Nucleus accumbens (tissue), 56 donors: ENCODE measurements at places on chromosomes 6 and 20.

DNA sequence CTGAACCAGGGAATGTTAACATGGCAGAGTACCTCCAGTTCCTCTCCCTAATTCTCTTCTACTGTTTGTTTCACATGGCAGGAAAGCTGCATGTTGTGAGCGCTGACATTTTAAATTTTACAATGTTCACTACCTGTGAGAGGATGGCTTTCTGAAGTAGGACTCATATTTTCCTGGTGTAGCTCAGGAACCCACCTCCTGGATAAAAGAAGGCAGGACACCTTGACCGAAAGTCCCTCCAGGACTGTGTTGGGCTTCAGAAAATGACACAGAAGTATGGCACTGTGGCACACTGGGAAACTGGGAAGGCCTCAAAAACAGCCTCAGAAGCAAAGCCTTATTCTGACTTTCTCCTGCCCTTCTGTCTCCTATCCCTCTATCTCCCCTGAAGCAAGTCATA lies 33.3 kb downstream of the PTPRK start:
- DNase-seq = no peak

- no peak for DNase-seq
Measured at GRCh38 chr20:31566658-31567379, 38.3 kb upstream of the ID1 start.

GRCh38 chr6:145789443-145789842 lies 25.2 kb downstream of the FBXO30 start:
- no peak for DNase-seq

DNA sequence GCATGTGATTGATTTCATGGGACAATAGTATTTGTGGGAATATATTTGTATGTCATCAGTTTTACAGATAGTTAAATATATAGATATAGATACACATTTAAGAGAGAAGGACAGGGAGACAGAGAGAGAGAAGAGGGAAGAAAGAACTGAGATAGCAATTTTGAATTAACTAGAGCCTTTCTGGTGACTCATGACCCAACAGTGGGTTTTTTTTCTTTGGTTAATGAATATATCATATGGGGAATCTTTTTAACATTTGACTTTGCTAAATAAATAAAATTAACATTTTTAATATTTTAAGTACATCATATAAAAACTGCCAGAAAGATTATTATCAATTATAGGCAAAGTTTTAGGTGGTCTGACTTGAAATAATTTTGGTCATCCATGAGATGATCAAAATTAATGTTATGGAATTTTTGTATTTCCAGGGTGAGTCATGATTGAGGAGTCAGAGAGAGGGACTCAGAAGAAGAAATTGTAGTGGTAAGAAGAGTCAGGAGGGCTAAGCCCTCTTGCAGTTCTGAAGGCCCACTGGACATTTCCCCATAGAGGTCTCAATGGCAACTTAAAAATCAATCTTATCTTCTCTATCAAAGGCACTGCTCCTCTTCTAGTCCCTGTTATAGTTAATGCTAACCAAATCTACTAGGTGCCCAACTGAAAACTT lies 508.1 kb upstream of the MAP3K7 start:
- no peak for DNase-seq

DNA sequence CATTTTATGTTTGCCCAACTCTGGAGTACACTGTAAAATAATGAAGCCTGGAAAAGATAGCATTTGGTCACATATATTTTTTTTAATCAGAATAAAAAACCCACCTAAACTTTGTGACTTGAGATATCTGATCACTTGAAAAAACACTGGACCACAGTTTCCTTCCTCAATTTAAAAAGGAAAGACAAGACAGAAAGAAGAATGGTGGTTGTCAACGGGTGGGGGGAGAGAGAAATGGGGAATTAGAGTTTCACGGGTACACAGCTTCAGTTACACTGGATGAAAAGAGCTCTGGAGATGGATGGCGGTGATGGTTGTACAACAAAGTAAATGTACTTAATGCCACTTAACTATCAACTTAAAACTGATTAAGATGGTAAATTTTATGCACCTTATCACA lies 14.7 kb upstream of the DST start:
- no peak for DNase-seq

GRCh38 chr6:138597336-138597735 lies 98.0 kb upstream of the NHSL1 start:
- no peak for DNase-seq

DNA sequence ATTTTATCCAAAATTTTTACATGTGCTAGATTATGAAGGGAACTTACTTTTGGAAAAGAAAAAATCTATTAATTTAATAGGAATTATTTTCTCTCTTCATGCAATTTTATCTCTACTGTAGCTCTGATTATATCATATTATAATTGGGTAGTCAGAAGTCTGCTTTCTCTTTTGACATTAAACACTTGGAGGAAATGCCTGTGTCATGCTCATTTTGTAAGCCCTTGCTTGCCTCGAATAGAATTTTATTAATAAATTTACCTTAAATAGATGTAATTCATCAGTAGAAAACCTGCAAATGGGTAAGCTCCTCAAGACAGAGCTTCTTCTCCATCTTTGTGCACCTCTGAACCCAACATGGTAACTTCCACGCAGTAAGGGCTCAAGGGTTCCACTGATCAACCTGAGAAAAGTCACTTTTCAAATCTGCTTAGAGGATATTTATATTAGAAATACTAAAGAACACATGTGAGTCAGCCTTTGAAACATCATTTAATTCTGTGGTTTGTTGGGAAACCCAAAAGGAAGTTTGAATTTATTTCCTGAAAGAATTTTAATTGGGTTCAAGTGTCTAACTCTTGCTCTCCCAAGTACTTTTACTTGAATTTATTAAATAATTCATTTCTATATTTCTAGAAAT lies 266.0 kb downstream of the ALDH8A1 start:
- DNase-seq = no peak

DNA sequence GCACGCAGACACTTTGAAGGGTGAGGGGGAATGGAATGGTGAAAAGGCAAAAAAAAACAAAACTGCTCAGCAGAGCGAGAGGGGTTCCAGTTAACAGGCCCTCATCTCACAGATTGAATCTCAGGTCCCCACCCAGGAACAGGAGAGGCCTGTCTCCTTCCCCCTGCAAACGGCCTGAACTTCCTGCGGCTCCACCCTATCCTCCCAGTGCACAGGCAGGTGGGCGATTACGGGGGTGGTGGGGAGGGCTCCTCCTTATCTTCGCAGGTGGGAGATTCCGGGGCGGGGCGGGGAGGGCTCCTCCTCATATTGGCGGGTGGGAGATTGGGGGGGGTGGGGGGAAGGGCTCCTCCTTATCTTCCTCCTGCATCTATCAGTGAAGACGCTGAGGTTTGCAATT lies 129.0 kb downstream of the SOX4 start:
- DNase-seq = no peak

DNA sequence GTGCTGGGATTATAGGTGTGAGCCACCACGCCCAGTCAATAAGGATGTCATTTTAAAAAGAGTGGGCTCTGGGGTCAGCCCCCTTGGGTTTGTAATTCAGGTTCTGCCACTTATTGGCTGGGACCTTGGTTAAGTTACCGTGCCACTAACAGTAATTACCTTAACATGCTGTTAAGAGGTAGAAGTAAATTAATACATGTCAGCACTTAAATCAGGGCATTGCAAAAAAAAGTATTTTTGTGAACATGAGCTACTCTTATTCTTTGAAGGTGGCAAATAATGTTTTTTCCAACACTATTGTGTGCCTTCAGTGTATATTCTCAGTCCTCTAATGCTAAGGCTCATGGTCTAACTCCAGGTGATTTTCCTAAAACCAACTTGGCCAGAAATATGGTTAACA lies 109.5 kb downstream of the F13A1 start:
- DNase-seq = no peak

- no peak for DNase-seq
Measured at GRCh38 chr6:168418711-168419121, 22.3 kb upstream of the SMOC2 start.

DNA sequence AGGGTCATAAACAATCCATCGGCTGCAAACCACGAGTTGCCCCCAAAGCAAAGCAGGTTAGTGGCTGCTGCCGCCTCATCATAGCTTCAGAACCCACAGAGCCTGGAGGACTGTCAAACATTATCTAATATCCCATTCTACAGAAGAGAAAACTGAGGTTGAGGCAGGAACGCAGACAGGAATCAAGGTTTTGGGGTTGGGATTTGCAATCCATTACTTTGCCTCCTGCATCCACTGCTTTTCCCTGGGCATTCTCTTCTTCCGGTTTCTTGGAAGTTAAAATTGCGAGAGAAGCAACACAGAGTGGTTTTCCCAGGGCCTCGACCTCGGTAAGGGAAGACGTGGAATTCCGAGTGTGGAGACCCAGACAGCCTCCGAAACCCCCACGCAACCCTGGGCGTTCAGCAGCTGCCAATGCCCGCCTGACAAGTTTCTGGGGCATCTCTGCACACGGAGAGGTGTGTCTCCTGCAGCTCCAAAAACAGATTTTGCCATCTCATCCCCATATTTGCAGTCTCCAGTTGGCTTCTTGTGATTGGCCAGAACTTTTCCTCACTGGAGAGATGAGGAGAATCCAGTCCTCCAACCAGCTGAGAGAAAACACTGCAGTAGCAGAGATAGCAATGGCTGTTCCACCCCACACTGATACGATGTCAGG lies 45.5 kb upstream of the SNAP25 start:
- no peak for DNase-seq

DNA sequence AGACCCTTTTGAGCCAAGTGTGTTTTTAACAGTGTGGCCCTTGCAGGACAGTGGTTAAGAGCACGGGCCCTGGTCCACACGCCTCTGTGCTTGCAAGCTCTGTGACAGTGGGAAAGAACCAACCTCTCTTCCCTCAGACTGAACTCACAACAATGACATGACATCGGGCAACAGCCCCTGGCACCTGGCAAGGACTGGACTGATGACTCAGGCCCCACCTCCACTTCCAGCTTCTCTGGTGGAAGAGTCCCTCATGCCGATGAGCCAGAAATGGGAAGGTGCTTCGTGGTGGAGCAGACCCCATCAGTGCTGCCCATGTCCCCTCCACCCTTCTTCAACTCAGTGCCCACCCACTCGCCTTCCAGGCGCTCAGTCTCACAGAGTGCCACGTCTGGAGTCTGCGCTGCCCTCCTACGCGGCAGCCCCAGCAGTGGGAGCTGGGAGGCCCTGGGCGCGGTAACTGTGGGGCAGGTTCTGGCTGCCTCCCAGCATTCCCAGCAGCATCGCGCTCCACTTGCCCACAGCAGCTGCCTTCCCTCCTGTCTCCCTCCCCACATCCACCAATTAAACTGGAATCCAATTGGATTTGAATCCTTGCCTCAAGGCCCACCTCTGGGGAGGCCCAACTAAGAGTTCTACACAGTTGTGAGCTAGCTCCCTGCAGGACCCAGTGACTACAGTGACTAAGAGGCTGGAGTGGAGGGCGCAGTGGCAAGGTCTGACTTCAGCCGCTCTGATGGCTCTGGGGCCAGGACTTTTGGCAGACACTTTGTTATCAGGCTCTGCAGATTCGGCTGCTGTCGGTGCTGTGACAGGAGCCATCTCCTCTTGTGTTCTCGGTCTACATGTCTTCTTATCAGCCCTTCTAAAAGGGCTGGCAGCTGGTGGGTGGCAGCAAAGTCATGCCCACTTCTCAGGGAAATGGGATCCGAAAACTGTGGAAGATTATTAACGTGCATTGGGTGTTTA lies 156.8 kb upstream of the MLN start:
- no peak for DNase-seq

GRCh38 chr6:133160536-133160935 lies 80.6 kb upstream of the EYA4 start:
- no peak for DNase-seq

- DNase-seq = no peak
Measured at GRCh38 chr6:20811109-20811761, 277.0 kb downstream of the CDKAL1 start.

GRCh38 chr6:2998998-2999617 lies 586 bp upstream of the NQO2 start:
- DNase-seq = no peak

DNA sequence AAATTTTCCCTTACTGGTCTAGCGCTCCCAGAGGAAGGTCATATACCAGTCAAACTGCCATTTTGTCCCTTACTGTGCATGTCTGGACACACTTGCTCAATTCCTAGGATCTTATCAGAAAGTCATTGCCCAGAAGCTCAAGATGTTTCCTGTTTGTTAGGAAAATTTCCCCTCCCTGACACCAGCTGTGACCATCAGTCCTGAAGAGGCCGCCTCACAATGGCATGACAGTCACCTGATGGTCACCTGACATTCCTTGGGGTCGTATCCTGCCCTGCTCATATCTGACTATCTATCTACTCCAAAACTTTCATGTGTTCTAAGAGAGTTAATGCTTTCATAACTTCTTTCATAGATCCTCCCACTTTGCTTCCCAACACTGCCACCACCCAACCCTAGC lies 219.9 kb downstream of the OTOR start:
- no peak for DNase-seq

DNA sequence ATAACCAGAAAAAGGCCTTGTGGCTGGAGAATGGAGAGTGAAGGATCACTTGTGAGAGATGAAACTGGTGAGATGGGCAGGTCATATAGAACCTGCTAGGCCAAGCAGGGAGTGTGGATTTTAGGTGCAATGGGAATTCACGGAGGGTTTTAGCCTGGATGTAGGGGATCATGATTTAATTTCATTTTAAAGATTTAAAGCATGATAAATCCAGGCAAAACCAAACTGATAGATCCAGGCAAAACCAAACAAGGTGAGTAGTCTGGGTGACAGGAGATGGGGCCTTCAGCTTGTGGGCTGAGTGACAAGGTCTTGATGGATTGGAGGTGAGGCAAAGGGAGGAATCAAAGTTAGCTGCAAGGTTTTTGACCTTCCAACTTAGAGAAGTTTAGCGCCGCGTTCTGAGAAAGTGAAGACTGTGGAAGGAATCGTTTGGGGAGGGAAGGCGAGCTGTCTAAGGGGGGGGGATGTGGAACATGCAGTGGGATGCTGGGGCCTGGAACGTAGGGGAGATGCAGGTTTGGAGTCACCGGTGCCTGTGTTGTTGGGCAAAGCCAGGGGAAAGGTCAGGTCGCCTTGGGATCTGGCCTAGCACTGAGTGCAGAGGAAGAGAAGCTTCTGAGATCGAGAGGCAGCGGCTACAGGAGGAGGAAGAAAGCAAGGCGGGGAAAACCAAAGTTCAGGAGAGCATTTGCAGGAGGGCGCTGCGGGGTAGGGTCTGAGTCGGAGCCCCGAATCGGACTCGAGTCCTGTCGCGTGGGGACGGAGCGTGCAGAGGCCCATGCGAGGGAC lies 1.3 kb upstream of the PLCG1 start:
- no peak for DNase-seq
